Erythroblast (primary cell): ENCODE measurements at places on chromosomes 6 and 20.

DNA sequence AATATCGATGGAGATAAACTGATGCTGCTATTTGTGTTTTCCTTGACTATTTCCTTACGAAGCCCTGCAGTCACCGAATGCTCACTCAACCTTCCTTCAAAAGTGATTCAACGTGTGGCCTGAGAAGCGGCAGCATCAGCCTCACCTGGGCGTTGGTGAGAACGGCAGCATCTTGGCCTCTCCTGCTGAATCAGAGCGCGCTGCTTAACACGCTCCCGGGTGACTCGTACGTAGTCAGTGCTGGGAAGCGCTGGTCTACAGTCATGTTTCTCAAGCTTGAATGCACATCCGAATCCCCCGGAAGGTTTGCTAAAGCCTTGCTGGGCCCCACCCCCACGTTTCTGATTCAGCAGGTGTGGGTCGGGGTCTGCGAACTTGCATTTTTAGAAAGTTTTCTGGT is 214.1 kb upstream of the RREB1 start:
- no peak for DNase-seq

DNA sequence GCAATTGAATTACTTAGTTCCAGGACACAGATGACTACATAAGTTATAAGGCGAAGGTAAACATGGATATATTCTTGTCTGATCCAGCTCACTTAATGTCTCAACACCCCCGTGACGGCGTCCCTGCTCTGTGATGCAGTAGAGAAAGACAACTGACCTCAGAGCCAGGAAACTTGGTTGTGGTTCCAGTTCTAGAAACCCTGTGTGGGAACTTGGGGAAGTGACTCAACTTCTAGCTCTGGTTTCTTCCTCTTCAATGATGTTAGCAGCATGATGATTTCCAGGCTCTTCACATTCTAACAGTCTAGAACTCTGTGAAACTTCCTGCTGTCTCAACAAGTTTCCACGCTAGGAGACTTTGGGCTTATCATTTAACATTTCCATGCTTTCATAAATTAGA is 18.4 kb downstream of the LAMA4 start:
- no peak for DNase-seq

DNA sequence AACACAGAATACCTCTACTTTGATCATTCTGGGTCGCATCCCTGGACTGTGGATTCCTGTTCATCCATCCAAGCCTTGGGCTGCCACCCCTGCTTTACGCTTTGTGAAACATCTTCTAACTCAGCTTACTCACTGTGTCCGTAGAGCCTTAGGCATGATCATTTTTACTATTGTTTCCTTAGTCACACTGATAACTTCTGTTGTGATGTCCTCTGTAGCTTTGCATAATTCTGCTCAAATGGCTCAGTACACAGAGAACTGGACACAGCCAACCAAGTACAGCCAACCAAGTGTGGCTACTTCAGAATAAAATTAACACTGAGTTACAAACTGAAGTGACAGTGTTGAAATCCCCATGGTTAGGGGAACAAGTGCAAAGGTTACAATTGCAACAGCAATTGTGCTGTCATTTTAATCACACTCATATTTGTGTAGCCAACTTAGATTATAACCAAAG is 8.6 kb upstream of the FKBP1A start:
- DNase-seq, result no peak

- DNase-seq, result no peak
Measured at GRCh38 chr6:74912234-74912633, 293.6 kb downstream of the COL12A1 start.

DNA sequence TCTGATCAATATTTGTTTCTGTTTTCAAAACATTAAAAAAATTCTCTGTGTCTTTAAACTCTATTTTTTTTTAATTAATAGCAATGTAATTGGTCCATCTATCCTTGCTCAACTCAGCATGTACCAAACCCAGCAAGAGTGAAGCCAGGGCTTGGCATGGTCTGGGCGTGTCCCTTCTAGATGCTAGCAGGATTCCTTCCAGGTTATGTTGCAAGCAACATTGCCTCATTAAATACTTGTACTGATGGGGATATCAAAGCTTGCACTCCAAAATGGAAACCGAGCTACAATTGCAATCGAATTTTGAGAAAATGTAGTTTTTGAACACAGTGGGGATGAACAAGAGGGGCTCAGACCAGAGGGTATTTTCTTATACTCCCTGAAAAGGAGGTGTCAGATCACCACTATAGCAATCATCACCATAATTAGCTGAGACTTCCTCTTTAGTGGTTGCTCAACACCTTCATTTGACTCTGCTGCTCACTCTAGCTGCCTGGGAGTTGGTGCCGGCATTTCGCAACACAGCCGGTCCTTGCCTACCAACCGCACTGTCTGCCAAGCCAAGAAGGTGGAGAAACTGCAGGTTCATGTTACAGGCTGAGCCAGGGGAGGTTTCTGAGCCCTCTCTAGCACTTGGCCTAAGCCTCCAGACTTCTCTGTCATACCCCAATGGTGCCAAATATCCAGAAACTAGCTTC is 67.8 kb upstream of the RALGAPA2 start:
- no peak for DNase-seq

DNA sequence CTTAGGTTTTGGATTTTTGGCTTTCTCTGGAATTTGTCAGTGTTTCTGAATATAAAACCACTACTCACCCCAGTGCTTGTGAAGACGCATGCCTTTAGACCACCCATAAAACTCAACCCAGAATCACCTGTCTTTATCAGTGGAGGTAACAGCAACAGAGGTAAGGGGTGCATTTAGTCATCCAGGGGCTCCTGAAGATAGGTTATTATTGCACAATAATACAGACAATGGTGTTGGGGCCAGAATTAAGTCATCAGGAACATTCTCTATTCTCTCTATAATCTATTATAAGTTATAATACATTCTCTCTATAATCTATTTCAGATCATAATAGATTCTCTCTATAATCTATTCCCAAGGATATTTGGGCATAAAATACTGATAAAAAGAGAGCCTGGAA is 100.2 kb upstream of the KCNQ5 start:
- no peak for DNase-seq

GRCh38 chr6:107098436-107099307 is 16.6 kb downstream of the BEND3 start:
- no peak for DNase-seq

DNA sequence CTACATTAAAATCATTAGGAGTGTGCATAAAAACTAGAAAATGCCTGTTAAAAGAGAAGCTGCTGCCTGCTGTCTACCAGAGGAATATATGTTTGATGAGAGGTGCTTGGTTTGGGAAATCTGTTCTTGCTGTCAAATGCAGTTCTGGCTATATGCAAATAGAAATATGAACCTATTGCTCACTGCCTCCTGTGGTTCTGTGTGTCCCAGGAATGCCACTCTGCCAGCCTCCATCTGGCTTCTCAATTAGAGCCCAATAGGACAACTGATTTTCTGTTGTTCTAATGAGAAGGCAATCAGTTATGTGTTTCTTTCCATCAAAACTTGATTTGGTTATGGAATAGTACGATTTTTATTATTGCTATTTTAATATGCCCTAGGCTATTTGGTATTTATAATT is 759.7 kb downstream of the HDGFL1 start:
- DNase-seq, result no peak

DNA sequence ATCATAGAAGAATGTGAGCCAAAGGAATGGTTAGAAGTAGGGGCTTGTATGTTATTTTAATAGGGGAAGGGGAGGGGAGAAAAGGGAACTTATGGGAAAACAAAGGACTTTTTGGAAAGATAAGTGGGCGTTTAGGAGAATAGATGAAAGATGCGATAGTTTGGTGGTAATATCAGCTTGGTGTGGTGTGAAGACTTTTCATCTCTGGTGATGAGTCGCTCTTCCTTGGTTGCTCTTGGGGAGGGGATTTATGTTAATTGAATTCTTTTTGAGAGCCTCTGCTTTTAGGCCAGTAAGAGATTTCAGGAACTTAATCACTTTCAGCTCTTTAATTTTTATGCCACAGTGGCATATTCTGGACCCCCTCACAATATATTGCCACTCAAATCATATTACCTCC is 10.8 kb downstream of the HECA start:
- no peak for DNase-seq

GRCh38 chr6:105886066-105886813 is 199.9 kb upstream of the PRDM1 start:
- no peak for DNase-seq

- no peak for DNase-seq
Measured at GRCh38 chr6:107977283-107977682, 19.3 kb upstream of the SEC63 start.

GRCh38 chr6:47066418-47066817 is 24.3 kb upstream of the ADGRF1 start:
- no peak for DNase-seq

GRCh38 chr20:40049854-40050253 is 639.2 kb downstream of the MAFB start:
- DNase-seq, result no peak

GRCh38 chr6:166587631-166588413 is 1.3 kb upstream of the RAMACL start:
- no peak for DNase-seq

- DNase-seq, result no peak
Measured at GRCh38 chr6:6634735-6635075, 46.2 kb downstream of the LY86 start.

DNA sequence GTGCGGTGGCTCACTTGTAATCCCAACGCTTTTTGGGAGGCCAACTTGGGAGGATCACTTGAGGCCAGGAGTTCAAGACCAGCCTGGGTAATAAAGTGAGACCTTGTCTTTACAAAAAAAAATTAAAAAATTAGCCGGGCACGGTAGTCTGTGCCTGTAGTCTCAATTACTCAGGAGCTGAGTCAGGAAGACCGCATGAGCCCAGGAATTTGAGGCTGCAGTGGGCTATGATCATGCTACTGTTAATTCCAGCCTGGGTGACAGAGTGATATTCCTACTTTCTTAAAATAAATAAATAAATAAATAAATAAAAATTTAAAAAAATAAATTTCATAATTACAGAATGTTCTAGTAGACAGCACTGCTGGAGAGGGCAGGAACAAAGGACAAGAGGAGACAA is 62.4 kb downstream of the DST start:
- DNase-seq, result no peak

DNA sequence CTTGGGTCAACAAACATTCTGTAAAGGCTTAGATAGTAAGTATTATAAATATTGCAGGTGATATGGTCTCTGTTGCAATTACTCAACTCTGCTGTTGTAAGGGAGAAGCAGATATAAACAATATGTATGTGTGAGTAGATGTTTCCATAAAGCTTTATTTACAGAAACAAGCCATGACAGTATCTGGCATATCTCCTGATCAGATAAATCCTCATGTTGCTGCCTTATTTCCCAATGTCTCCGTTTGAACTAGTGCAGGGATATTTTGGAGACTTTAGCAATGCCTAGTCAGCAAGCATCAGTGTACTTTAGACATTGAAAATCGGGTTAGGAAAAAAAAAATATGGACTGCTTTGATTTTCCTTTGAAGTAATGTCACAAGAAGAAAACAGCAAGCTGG is 96.1 kb downstream of the LAMA2 start:
- DNase-seq, result no peak

- peak; percentile 50 for DNase-seq
Measured at GRCh38 chr20:59403261-59403961, 103.0 kb downstream of the EDN3 start.

DNA sequence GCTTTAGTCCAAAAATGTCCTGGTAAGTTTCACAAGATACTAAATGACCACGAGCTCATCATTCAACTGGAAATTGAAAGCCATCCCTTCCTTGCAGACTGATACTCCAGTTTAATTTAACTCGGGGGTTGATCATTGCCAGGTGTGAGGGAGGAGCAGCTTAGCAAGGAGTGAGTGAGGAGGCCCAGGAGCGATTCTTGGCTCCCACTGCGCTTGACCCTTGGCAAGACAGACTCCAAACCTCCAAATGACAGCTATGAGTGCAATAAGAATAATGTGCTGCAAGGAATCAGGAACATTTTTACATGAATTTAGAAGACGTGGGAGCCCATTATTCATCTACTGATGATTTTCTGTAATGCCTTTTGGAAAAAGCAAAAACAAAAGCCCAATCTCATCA is 64.9 kb downstream of the LAMA4 start:
- DNase-seq, result no peak

DNA sequence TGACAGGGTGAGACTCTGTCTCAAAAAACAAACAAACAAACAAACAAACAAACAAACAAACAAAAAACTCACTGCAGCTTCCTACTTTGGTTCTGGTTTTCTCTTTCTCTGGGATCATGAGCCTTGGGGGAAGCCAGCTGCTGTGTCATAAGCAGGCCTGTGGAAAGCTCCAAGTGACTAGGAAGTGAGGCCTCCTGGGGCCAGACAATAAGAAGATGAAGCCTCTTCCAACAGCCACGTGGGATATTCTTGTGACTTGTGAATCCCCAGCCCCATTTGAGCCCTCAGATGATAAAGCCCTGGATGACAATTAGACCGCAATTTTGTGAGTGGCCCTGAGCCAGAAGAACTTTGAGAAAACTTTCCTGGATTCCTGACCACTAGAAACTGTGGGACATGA is 11.4 kb downstream of the HLA-A start:
- DNase-seq, result no peak

DNA sequence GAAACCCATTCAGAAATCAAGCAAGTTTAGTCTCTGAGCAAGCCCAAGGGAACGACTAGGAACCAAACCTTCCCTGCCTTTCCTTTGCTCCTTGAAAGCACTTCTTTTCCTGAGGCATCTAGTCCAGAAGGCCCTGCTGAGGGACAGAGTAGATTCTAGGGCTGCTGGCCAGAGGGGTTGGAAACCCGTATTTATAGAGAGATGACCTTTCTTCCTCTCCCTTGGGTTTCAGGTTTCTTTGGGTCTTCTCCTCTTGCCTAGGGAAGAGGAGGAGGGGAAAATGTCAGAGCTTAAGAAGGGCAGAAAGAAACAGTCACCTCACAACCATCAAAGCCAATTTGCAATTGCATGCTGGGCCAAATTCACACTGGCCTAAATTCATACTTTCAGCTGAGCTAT is 5.8 kb downstream of the APOBEC2 start:
- DNase-seq, result no peak

GRCh38 chr6:151269321-151269995 is 29.7 kb downstream of the AKAP12 start:
- no peak for DNase-seq

- DNase-seq, result peak; percentile 32
Measured at GRCh38 chr6:26351544-26351953, 13.4 kb upstream of the BTN3A2 start.

GRCh38 chr20:17841751-17842215 is 126.8 kb downstream of the SNX5 start:
- no peak for DNase-seq

- DNase-seq, result no peak
Measured at GRCh38 chr20:61573415-61574305, 321.6 kb downstream of the CDH4 start.

- no peak for DNase-seq
Measured at GRCh38 chr20:11222243-11222642, 548.4 kb upstream of the JAG1 start.

- DNase-seq, result no peak
Measured at GRCh38 chr6:112799889-112800288, 452.8 kb downstream of the RFPL4B start.

DNA sequence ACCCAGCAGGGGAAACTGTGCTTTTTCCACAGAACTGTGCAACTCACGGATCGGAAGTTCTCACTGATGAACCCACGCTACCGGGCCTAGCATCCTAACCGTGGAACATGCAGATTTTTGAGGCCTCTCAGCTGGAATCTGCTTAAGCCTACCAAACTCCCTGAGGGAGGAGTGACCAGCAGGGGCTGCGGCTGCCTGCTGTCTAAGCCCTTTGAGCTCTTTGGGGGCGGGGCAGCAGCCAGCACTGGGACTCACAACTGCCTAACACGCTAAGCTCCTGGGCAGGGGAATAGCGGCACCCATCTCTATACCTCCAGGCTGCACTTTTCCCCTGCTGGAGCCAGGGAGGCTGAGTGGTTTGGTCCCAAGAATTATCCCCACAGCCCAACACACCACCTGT is 20.4 kb upstream of the METTL24 start:
- DNase-seq, result no peak

- DNase-seq, result no peak
Measured at GRCh38 chr6:37882292-37882691, 62.8 kb downstream of the ZFAND3 start.
